ENCODE measurements at places on chromosomes 6 and 20.

DNA sequence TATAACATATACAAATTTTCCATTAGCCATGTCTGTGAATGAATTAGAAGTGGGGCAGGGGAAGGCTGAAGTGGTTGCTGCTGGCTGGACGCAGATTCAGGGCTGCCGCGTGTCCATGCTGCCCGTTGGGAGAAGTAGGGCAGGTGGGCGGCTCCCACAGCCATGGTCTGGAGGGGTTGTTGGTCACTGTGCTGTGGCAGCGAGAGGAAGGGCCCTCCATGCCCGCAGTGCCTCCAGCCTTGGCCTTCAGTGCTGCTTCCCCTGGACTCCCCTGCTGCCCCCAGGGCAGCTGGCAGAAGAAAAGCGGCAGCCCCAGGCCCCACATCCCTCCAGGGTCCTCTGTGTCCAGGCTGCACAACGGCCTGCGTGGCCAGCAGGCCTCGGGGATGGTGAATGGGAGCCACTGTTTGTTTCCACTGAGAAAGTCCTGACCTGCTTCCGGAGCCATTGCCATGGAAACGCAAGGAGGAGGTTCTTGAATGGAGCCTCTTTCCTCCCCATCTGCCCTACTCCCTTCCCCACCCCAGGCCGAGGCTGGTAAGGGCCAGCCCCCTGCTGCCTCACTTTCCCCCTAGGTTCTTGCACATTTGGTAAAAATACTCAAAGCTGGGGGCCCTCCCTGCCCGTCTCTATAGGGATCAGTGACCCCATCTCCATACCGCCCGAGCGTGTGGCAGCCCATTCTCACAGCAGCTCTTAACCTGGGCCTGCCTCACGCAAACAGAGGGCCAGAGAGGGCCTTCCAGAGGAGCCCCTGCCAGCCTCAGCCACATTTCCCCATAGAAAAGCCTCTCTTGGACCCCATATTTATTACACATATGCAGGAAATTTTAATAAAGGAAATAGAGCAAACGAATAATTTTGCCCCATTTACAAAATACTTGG, 113.3 kb downstream of the SASH1 start:
- no peak for DNase-seq

DNA sequence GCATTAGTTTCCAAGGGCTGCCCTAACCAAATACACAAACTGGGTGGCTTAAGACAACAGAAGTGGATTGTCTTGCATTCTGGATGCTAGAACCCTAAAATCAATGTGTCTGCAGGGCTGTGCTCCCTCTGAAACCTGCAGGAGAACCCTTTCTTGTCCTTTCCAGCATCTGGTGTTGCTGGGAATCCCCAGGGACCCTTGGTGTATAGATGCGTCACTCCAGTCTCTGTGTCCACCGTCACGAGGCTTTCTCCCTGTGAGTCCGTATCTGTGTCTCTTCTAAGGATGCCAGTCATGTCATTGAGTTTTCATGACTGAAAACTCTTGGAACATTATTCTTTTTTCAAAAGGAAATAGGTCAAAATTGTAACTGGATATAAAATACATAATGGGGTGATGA, 142.9 kb downstream of the RNASET2 start:
- DNase-seq = no peak

DNA sequence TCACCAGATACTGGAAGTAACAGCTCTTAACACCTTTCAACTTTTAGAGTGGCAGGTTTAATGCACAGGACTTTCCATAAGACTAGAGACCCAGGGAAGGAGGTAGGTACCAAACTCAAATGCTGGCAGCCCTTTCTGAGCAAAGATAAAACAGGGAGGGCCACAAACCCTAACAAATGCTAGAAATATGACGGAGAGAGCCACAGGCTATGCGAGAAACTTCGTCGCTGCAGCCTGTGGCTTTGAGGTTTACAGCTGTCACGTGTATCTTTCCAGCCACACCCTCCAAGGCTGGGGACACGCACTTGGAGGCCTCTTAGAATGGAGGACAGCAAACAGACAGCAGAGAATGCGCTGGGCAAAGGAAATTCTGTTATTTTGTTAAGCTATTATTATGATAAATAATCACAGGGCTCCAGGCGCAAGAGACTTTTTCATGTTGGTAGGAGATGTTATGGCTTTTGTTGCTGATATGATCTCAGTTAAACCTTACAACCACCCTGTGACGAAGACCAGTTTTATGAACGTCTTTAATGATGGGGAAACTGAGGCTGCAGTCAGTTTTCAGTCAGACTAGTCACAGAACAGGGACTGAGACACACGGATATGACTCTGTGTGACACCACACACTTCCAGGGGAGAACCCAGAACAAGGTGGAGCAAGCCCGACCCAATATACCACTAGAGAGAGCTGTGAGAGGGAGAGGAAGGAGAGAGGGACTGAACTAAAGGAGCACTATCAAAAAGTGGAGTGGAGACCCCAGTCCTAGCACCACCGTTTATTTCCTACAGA, 2.0 kb downstream of the TRAM2 start:
- DNase-seq = peak; percentile 13

DNA sequence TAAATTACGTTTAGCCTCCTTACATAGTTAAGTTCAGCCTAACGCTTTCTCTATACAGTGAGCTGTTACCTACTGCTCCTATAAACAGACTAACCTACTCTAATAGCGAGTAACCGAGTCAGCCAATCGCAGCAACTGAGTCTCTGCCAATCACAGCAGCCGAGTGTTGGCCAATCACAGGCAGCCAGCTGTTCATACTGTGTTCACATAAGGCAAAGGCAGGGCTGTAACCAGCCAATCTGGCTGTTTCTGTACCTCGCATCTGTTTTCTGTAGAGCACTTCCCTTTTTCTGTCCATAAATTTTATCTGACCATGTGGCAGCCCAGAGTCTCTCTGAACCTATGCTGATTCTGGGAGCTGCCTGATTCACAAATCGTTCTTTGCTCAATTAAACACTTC, 263.9 kb upstream of the JARID2 start:
- DNase-seq = no peak

DNA sequence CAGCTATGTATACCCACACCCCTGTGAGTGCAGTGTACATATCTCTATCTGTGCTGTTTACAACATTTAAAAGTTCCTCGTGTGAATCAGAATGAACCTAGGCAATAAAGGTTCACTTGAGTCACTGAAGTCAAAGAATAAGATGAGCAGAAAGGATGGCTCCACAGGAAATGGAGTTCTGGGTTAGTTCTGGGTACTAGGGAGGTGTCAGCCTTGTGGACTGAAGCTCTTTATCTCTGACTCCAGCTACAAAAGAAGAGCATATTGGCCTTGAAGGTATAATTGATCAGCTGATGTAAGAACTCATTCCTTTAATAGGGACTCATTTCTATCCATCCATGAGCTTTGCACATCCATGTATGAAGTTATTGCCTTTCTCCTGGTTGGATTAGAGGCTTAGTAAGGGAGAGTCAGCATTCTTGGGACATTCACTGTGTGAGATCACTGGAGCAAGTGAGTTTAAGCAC, 73.9 kb upstream of the BACH2 start:
- DNase-seq = peak; percentile 26

- DNase-seq = no peak
These were observed 3.2 kb upstream of the ZMYND8 start for GRCh38 chr20:47359530-47360296.

- DNase-seq = no peak
These were observed 673.5 kb upstream of the AGPAT4 start for GRCh38 chr6:161947371-161947770.

- no peak for DNase-seq
These were observed 26.0 kb downstream of the ZC3H12D start for GRCh38 chr6:149458806-149459205.

GRCh38 chr6:139982652-139983295, 608.3 kb upstream of the CITED2 start:
- no peak for DNase-seq

DNA sequence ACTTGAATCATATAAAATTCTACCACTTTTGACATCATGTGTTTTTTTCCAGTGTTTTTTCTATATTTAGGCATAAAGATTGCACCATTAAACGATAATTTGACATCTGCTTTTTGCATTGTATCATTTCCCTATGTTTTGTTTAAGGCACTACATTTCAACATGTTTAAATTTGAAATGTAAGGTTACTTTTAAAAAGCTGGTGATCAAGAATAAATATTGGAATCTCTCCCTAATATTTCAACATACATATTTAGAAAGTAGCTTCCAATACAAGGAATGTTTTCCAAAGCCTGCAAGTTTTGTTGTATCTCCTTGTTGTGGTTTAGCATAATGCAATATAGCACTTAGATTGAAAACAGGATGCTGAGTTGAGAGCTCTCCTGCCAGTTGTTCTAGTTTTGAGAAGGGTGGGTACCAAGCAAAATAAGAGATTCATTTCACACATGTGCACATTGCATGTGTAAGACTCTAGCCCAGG, 76.5 kb downstream of the SYNJ2 start:
- no peak for DNase-seq

DNA sequence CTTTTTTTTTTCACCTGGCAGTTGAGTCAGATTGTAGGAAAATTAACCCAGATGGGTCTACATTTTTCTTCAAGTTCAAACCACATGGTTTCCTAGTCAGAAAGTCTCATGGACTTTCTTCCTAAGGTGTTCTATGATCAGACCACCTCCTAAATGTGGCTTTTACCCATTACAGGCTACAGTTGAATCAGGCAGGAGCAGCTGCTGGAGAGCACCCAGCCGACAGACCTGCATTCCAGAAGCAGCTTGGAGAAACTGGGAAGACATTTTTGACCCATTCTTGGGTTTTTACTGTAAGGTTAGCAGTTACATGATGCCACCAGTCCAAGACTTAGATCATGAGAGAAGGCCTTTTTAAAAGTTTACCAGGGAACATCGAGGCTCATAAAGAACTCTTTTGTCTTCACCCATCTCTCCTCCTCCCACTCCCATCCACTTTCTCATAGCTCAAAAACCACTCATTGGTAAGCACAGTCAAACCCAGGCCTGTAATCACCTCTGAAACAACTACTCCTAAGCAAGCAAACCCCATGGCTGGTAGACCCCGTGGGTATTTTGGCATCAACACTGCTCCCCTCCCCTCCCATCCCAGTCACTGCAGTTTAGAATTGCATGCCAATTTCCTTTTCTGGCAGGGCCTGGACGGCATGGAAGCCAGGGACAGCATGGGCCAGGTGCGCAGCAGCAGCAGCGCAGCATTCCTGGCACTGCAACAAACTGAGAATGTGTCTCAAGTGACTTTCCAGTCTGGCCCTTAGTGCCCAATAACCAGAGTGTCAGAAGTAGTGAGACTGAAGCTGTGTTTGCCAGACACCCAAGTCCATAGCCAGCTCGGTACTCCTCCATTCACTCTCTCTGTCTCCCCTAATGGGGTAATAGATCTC, 113.7 kb downstream of the CLIC5 start:
- DNase-seq = no peak

- DNase-seq = no peak
These were observed 117.9 kb upstream of the THBS2 start for GRCh38 chr6:169371344-169372127.

GRCh38 chr6:11248974-11249761, 16.7 kb upstream of the NEDD9 start:
- DNase-seq = no peak

- no peak for DNase-seq
These were observed 51.2 kb upstream of the RANBP9 start for GRCh38 chr6:13762611-13763441.

DNA sequence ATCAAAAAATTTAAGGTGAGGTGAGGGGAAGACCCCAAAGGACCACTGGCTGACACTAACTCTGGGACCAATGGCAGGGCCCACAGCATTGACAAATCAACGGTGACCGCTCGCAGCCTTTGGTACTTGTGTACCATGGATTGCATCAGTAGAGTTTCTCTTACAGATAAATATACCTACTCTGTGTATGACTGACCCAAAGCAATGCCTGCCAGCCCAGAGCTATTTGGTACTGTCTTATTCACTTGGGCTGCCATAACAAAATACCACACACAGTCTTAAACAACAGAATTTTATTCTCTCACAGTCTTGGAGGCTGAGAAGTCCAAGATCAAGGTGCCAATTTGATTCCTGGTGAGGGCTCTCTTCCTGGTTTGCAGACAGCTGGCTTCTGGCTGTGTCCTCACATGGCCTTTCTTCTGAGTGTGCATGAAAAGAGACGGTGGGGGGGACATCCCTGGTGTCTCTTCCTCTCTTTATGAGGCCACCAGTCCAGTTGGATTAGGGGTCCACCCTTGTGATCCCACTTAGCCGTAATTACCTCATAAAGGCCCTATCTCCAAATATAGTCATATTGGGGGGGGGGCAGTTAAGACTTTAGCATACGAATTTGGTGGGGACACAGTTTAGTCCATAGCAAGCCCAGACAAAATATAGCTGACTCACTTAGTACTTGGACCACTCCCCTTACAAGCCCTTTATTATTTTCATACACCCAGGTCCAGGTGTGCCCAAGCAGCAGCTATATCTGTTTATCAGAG, 336.3 kb downstream of the CD83 start:
- no peak for DNase-seq

GRCh38 chr6:4157506-4157905, 22.1 kb upstream of the ECI2 start:
- DNase-seq = no peak

DNA sequence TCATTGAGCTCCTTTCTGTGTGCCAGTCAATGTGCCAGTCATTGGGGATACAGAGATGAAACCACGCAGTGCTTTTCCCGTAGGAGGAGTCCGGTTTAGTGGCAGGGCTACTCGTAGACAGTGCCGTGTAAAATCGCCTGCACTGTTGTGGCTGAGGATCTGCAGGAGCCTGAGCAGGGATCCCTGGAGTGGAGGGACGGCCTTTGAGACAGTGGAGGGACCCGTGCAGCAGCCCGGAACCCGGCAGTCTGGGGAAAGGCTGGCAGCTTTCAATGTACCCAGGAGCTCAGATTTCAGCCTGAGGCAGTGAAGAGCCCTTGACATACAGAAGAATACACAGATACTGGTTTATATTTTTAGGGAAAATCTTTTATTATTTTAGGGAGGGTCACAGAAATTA, 203.3 kb downstream of the ARID1B start:
- no peak for DNase-seq

GRCh38 chr20:14956026-14956425, 618.6 kb upstream of the FLRT3 start:
- DNase-seq = no peak

DNA sequence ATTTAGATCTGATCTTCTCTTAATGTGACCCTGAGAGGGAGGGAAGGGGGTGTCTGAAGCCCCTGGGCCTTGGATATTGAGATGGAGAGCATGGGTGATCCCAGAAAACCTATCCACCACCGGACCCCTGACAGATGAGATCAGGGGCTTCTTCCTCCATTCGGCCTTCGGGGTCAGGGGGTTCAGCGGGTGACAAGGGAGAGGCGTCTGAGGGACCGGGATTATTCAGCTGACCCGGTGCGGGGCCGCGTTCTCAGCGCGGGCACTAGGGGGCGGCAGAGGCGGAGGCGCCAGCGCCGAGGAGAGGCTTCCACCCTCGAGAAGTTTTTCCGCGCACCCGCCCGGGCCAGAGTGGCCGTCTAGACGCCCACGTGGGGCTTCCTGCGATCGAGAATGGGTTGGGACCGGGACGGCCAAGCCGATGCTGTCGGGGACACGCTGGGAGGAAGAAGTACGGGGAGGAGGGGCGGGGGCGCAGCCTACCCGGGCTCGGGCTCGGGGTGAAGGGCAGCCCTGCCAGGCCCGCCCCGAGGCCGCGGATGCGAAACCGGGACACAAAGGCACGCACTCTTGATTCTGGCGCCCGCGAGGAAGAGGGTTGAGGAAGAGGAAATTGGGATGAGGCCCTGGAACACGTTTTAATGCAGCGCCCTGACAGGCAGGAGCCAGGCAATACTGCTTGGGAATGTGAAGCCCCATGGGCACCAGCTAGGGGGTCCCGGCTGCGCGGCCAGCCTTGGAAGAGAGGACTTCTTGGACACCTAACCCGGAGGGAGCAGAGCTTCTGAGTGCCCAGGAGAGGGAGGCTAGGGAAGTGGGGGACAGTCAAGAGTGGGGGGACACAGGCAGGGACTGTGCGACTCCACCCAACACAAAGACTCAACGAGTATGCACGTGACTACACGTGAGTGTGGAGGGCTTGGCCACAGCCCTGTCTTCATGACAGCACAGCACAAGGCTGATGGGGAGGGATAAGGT, 30.6 kb downstream of the COL11A2 start:
- DNase-seq = peak; percentile 72

All from T-helper 2 cell (primary cell).